Effector CD8-positive, alpha-beta T cell (primary cell): ENCODE measurements at places on chromosomes 11 and 22.
A peak's percentile ranks its signal among the peaks of the same experiment; 100 is the strongest.

DNA sequence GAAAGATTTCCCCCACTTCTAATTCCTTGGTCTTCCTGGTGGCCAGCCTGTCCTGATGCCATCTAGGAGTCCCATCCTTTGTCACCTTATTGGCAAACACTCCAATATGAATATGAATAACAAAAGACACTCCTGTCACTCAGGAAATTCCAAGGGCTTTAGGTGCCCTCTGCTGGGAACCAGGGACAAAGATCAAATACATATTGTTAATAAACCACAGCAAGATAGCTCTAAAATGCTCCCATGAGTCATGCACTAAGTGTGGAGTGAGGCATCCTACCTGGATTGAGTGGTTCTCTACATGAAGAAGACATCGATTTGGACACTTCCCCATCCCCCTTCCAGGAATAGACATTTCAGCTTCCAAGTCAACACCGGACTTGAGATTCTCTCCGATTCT lies 823.6 kb downstream of the TBC1D22A start:
- no peak for DNase-seq

- DNase-seq, result no peak
Measured at GRCh38 chr11:63855975-63856374, 17.1 kb downstream of the MARK2 start.

DNA sequence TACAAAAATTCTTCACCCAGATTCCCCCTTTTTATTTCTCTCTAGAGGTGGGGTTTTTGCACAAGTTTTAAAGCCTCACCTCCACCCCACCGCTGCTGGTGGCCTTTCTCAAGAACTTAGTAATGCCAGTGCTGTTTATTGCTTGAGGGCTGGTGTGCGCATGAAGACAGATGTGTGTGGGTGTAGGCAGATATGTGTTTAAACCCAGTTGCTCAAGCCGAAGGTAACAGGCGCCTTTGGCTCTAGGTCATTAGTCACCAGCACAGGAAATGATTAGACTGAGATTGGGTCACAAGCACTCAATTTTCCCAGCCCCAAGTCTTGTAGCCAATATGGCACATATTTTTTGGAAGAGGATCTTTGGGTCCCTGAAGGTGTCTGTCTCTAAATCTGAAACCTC lies 2.7 kb upstream of the CLMP start:
- DNase-seq, result no peak

DNA sequence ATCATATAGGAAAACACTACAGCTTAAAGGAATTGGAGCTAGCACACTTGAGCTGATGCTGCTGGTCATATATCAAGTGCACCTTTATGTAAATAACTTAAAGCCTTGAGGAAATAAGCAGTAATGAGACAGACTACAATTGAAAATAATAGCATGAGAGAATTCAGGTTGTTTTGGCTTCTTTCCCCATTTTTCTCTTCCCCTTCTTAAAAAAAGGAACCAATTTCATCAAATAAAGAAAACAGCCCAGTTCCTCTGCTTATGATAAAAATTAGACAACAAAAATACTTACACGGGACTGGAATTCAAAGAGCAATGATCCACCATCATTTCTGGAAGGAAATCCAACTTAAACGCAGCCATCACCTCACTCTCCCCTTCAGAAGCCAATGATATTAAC lies 50.2 kb upstream of the RAPSN start:
- DNase-seq, result no peak

- DNase-seq, result no peak
Measured at GRCh38 chr11:66547662-66548009, 933 bp downstream of the ACTN3 start.

GRCh38 chr11:79461666-79462645 lies 21.1 kb upstream of the TENM4 start:
- no peak for DNase-seq

DNA sequence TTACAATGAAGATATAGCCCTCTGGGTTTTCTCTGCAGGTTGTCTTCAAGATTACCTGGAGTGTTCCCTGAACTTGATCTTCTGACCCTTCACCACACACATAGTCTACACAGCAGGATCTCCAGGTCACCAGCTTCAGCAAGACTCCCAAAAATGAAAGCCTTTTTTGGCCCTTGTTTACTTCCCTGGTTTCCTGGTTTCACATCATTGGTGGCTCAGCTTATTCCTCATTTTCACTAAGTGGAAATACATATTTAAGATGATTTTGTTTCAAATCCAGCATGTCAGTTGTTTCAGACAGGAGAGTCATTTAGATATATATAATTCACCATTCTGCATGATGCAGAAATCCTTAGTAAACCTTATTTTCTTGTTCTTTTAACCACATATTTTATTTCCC lies 41.6 kb upstream of the MPEG1 start:
- DNase-seq, result no peak

- DNase-seq, result no peak
Measured at GRCh38 chr11:120710354-120711131, 199.0 kb downstream of the GRIK4 start.

DNA sequence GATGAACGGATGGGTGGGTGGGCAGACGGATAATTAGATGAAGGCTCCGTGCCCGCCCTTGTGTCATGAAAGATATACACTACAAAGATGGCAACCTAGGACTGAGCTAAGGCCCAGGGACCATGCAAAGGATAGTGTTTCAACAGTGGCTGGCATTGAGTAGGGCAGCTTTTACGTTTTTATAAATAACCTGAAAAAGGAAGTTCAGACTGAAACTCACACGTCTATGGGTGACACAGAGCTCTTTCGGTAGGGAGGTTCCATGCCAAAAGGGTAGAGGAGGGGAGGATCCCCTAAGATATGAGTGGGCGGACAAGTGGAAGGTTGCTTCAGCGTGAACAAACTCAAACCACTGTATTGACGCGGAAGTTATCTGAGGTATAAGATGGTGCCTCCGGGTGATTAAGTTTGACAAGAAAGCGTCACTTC lies 90.5 kb downstream of the UBASH3B start:
- peak; percentile 7 for DNase-seq

DNA sequence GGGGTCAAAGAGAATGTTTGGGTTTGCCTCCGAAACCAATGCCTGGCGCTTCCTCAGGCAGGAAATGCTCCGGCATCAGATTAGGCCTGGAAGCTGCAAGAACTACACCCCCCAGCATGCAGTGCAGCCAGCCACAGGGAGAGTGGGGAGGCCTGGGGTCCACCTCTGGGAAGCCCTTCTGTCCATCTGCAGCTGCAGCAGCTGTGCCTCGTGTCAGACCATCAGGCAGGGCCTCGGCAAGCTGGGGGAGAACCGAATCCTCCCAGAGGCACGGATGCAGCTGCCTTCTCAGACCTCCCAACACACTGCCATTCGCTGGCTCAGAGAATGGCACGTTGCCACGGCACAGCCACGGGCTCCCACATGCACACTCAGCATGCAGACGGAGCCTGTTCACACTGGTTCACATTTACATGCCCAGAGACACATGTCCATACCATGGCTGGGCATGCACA lies 57.4 kb downstream of the NECTIN1 start:
- no peak for DNase-seq

DNA sequence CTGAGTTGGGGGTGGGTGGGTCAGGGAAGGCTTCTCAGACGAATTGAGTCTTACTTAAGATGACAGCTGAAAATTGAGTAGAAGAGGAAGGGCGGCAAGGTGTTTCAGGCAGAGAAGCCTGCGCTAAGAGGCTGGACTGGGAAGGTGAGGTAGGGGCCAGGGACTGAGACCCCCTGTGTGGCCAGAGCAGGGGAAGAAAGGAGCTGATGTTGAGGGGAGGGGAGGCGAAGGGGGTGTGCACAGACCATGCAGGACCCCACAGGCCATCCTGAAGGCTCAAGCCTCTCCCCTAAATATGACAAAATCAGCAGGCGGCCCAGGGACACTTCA lies 40.6 kb upstream of the CREB3L1 start:
- DNase-seq, result no peak

- DNase-seq, result no peak
Measured at GRCh38 chr11:43751726-43752125, 71.2 kb downstream of the HSD17B12 start.

GRCh38 chr11:128022761-128023160 lies 564.6 kb downstream of the ETS1 start:
- no peak for DNase-seq

GRCh38 chr11:128790196-128790595 lies 76.9 kb downstream of the KCNJ1 start:
- no peak for DNase-seq

GRCh38 chr11:18536209-18536608 lies 9.5 kb upstream of the TSG101 start:
- DNase-seq, result no peak

DNA sequence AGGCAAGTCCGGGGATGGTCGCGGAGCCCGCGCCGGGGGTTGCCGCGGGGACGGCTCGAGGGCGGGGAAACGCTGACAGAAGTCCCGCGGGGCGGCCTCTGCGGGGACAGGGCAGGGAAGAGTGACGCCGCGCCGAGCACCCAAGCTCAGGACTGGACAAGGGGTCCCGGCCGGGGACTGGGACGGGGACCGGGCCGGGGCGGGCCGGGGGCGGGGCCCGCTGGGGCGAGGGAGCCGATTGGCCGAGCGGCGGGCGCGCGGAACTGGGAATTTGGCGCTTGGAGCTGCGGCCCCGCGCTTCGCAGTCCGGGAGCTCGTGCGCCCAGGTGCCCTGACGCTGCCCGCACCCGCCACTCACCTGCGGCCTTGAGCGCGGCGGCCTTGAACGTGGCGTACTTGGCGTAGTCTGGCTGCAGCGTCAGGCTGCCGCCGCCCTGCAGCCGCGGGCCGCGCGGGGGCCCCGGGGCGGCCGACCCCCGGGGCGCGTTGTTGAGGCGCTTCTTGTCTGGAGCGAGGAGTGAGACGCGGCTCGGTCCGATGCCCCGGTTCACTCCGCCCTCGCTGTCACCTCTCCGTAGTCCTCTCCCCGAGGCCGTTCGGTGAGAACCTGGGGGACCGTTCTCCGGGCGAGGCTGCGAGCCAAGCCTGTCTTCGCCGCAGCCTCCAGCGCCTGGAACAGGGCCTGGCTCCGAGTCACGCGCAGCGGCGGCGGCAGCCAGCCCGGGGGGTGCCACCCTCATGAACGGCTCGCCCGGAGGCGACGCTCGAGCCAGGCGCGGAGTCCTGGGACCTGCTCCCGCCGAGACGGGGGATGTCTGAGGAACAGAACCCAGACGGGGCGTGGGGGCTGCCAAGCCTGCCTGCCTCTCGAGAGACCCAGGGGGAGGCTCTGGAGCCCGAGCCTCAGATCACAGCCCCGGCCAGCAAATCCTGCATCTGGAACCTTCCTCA lies 4.5 kb downstream of the SHISA8 start:
- no peak for DNase-seq

DNA sequence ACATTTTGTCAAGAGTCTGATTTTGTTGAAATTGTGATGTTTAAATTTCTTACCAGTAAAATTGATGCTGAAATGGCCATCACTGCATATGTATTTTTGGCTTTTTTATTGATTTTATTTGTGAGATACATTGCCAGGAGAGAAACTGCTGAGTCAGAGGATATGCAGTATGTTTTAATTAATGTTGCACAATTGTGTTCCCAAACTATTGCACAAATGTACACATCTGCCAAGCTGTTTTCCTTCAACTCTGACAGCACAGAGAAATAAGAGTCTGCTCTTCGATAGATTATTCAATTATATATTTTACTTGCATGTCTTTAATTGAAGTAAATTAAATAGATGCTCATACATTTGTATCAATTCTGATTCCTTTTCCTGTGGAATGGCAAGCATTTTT lies 640.2 kb upstream of the LUZP2 start:
- DNase-seq, result no peak

DNA sequence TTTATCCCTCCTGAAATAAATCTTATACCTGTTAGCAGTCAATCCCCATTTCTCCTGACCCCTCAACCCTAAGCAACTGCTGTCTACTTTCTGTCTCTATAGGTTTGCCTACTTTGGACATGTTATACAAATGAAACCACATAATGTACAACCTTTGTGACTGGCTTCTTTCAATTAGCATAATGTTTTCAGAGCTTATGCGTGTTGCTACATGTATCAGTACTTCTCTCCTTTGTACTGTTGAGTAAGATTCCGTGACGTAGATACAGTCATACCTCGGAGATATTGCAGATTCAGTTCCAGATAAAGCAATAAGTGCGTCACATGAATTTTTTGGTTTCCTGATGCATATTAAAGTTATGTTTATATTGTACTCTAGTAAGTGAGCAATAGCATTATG lies 127.3 kb downstream of the MORC2 start:
- DNase-seq, result no peak

- no peak for DNase-seq
Measured at GRCh38 chr11:32888805-32889204, 3.8 kb upstream of the QSER1 start.

- no peak for DNase-seq
Measured at GRCh38 chr11:27839226-27839913, 139.1 kb upstream of the BDNF start.

DNA sequence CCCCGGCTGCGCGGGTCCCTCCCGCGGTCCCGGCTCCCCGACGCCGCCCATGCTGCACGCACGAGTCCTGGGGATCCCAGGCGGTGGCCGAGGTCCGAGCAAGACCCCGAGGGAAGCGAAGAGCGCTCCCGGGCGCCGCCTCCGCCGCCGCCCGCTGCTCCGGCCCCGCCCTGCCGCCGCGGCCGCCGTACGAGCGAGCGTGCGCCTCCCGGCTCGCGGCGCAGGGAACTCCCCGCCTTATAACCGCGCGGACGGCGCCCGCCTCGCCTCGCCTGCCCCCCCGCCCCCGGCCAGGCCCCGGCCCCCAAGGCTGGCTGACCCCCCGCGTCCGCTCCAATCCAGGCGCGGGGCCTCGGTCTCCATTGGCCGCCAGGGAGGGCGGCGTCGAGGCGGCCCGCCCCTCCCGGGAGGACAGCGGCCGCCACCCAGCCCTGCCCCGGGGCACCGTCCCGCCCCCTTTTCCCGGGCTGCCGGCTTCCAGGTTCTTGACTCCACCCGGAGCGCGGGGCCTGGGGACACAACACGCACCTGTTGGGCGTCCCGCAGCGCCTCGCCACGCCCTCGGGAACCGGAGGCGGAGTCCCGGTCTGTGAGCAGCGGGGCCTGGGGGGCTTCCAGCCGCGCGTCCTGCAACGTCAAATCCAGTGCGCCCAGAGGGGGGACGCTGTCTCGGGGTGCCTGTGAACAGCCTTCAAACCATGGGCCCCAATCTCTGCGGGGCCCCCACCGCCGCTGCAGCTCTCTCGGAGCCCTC lies at the start of gene FADS3:
FADS3 (minus strand) TSS at position 215 of the 754 bp plus-strand sequence; CDS start at position 51, 164 bp downstream.
- DNase-seq, result peak; percentile 71

GRCh38 chr11:70631624-70632047 lies 233.3 kb downstream of the CTTN start:
- no peak for DNase-seq

DNA sequence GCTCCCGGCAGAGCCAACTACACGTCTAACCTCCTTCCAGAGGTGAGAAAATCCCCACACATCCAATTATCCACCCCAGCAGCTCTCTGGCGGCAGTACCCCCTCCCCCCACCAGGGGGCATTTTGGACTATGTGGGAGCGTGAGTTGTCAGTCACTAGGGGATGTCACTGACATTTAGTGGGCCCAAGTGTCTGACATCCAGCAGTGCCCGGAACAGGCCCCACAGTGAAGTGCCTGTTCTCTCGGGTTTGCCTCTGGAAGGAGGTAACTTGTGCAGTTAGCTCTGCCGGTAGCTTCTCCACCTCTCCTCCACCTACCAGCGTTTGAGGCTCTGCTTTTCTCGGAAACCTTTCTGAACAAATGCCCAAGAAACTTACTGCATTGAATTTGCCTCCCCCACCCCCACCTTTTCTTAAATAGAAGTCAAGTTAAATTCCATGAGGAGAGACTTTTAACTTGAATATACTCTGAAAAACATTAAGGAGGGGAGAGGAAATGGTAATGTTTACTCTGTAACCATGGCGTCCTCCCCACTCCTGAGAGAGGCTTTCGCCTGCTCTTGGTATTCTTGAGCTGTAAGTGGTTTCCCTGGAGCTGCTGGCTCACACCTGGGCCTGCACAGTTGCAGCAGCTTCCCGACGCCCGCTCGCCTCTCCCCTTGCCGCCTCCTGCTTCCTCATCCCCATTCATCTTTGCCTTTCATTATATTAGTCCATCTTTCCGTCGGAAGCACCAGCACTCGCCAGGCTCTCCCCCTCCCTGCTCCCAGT lies 112.8 kb downstream of the WNT7B start:
- peak; percentile 60 for DNase-seq
